CD8-positive, alpha-beta memory T cell (primary cell): ENCODE measurements at places on chromosomes 7 and 10.

DNA sequence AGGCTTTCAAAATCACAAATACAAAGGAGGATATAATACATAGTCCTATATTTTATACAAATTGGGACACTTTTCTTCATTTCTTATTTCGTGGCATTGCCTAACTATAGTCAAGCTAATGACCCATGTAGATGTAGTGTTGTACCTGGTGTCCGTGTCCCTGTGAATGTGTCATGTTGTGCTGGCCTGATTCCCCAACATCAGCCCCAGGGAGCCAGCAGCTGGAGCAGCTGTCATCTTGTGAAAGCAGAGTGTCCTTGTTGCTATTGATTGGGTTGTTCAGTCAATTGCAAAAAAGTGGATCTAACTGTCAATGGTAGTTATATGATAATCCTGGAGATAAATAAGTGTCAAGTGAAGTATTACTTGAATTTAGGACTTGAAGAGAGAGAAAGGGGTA is 86.3 kb downstream of the KAT6B start:
- no peak for DNase-seq

DNA sequence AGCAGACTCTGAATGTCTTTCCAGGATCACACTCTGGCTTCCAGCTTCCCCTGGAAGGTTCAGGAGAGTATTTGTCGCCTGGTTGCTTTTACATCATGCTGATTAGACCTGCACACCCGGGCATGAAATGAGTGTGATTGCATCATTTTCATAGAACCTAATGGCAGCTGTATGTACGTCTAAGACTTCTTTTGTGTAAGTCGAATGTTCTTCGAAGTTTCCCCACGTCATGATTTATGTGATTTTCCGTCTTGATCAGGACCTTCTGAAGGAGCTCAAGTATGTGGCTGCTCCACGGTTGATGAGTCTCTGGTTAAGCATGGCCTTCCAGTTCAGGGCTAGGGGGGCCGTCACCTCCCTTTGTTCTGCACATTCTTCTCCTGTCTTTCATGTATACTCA is 4.5 kb downstream of the EIF4H start:
- no peak for DNase-seq

- no peak for DNase-seq
Measured at GRCh38 chr7:5424749-5425506, 1.3 kb upstream of the TNRC18 start.

DNA sequence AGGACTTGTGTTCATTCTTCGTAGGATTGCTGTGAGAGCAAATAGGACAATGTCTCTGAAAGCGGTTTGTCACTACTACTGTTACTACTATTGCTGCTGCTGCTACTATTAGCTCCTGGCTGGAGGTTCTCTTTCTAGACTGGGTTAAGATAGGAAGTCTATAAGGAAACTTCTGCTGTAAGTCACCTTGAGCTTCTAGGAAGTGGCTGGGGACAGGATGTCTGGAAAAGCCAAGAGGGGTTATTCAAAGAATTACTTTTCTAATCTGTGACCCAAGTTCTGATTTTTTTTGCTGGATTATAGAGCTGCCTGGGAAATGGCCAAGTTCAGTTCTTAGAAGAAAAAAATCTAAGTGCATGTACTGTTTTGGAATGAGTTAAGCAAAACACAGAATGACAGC is 62.2 kb downstream of the NAMPT start:
- no peak for DNase-seq

GRCh38 chr7:77667459-77668086 is 28.7 kb upstream of the RSBN1L start:
- DNase-seq, result no peak

DNA sequence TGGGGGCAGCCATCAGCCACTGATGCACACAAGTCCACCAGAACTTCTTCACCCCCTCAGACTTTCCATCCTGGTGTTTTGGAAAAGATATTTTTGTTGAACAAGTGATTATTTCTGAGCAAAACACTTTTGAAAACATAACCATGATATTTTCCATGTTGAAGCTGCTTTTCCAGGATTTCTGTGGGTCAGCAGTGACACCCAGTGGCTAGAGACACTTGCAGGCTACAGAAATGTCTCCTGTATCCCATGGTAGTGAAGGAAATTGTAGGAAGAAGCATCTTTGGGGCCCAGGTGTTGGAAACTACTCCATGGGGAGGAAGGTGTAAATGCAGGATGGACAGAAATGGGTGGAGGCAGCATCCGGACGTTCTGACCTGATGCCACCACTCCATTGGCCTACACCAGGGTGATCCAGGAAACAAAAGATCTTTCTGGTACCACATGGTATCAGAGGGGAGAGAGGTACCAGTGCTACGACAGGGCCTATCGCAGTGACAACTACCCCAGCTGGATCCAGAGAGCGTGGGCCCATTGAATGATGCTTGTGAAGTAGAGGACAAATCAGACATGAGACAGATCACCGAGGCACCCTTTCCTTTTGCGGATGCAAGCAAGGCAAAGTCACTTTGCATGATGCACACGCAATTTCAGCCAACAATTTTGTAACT is 111.7 kb upstream of the COBL start:
- no peak for DNase-seq

GRCh38 chr10:101562231-101562630 is 25.8 kb downstream of the POLL start:
- DNase-seq, result no peak
